ENCODE measurements at places on chromosomes 5 and 9.
A peak's percentile ranks its signal among the peaks of the same experiment; 100 is the strongest.

DNA sequence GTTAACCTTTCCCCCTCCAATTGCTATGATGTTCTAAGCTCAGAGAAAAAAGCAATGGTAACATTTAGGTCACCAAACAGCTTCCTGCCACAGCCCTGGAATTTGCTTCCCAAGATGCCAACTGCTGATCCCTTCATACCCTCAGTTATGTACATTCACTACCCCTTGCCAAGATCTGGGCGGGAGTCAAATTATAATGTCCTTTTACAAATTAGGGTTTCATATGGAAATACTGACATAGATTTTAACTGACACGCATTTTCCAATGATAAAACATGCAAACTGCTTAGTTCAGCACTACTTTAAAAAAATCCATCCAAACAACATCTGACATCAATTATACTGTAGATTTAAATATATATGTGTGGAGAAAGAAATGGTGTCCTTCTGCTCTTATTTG, 5.0 kb downstream of the LOX start:
- DNase-seq: no peak

DNA sequence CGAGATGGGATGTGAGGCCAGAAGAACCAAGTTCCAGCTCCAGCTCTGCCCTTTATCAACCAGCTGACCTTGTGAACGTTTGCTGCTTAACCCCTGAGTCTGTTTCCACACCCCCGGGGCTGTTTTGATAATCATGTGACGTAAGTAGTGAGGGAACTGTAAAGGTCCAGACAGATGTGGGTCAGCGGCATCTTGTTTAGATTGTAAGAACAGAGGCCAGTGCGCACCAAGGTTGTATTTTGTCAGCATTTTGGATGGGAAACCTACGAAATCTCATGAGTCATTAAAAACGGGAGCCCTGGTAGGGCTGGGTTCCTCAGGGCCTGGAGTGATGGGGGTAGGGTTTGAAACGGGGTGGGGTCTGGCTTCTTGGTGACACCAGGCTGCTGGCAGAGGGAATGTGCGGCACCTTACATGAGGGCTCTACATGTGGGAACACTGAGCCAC, 13.8 kb upstream of the COL15A1 start:
- DNase-seq: no peak

GRCh38 chr5:80296121-80296520, 23.7 kb upstream of the SPZ1 start:
- no peak for DNase-seq

- DNase-seq: no peak
Measured at GRCh38 chr5:180352116-180353047, 754 bp downstream of the GFPT2 start.

GRCh38 chr5:51391175-51391574, 7.9 kb downstream of the ISL1 start:
- no peak for DNase-seq

GRCh38 chr9:78463750-78464149, 166.8 kb downstream of the PSAT1 start:
- no peak for DNase-seq

GRCh38 chr9:81122749-81123148, 566.6 kb downstream of the TLE1 start:
- no peak for DNase-seq

GRCh38 chr5:7886849-7887475, 18.0 kb downstream of the MTRR start:
- no peak for DNase-seq

DNA sequence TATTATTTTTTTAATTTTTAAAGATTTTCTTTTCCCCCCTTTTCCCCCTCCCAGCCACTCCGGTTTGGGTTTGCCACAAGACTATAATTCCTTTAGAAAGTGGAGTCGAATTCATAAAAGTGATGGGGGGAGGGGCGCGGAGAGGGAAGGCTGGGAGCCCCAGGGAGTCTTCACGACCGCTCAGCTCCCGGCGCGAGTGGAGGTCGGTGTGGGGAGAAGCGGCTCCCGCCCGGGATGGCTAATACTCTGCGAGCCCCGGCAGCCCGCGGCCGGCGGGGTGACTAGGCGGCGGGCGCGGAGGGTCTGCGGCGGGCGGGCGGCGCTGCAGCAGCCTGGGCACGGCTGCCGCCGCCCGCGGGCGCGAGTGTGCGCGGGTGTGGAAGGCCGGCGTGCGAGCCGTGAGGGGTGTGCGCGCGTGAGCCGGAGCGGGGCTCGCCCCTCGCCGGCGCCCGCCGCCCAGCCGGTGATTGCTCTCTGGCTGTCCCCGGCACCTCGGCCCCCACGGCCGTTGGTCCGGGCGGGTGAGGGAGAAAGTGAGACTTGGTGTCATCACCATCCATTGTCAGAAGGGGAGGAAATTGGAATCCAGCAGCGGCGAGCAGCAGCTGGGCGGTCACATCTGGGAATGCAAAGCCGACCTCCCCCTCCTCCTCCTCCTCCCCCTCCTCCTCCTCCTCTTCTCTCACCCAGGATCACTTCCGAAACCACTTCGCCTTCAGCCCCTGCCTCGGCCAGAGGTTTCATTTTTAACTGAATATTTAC, at the start of gene PARP8:
PARP8 (plus strand) TSS at position 377 of the 762 bp plus-strand sequence. CDS start 459 bp downstream, outside the sequence.
- DNase-seq: peak; percentile 12

- no peak for DNase-seq
Measured at GRCh38 chr9:127170652-127171051, 48.2 kb upstream of the ANGPTL2 start.

- no peak for DNase-seq
Measured at GRCh38 chr9:124621371-124622328, 114.5 kb upstream of the NR5A1 start.

- DNase-seq: no peak
Measured at GRCh38 chr5:11803436-11803835, 100.8 kb downstream of the CTNND2 start.

GRCh38 chr9:101429736-101430135, 5.8 kb downstream of the ALDOB start:
- DNase-seq: no peak

DNA sequence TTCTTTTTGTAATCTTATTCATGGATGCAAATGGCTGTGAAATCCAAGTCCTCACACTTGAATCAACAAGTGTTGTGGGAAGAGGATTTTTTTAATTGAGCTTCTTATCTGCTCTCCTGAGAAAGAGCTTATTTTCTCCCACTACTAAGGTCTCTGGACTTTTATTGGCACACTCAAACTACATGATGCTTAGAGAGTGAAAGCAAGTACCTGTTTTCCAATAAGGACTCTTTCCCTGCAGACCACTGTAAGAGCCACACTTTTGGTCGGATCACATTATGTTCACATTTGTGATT, 546.4 kb upstream of the ARRDC3 start:
- DNase-seq: no peak

GRCh38 chr5:61280761-61281427, 51.2 kb upstream of the ZSWIM6 start:
- DNase-seq: no peak

GRCh38 chr9:133067006-133067405, 5.2 kb downstream of the CEL start:
- DNase-seq: no peak

DNA sequence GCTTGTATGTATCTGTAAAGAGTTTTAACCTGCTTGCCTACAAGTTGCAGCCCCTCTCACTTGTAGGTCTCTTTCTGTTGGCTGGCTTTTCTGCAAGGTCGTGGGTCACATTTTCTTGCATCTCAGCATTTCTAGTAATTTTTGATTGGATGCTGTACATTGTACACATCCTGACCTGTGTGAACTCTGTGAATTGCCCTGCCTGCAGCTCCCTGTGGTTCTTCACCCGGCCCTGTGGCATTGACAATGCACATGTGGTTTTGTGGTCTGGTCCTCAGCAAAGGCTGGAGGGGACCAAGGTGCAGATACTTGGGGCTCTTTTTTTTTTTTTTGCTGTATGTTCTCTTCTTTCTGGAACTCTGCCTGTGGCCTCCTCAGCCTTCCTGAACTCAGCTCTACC, 53.6 kb downstream of the WNK2 start:
- no peak for DNase-seq

- no peak for DNase-seq
Measured at GRCh38 chr9:76441551-76442322, 17.2 kb upstream of the GCNT1 start.

DNA sequence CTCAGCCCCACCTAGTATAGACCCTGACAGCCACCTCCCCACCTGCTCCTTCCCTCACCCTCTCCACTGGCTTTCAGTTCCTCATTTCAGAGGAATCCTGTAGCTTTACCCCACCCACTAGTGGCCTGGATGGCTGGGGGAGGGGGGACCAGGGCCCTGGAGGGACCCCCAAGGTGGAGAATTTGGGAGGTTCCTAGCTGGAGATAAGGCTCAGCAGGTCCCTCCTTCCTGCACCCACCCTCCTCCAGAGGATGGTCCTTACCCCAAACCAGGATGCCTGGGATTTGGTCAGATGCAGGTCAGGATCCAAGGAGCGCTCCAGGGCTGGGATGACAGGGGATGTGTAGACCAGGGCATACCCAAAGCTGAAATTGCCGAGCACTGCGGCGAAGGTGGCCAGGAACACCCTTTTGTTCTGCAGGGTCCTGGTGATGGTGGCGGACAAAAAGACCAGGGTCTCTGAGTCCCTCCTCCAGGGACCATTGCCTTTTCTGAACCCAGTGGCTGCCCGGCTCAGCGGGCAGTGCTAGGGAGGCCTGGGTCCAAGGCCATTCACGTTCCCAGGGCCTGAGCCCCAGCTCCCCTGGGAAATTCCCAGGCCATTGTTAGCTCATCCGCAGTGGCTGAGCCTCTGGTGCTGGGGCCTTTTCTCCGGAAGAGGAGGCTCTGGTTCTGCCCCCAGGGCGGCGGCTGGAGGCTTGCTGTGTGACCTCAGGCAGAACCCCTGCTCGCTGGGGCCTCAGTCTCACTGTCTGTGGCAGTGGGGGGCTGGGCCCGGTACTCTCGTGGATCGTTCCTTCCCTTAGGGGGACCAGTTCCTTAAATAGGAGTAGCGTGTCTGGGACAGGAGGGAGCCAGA, 678 bp downstream of the SLC2A6 start:
- DNase-seq: no peak

DNA sequence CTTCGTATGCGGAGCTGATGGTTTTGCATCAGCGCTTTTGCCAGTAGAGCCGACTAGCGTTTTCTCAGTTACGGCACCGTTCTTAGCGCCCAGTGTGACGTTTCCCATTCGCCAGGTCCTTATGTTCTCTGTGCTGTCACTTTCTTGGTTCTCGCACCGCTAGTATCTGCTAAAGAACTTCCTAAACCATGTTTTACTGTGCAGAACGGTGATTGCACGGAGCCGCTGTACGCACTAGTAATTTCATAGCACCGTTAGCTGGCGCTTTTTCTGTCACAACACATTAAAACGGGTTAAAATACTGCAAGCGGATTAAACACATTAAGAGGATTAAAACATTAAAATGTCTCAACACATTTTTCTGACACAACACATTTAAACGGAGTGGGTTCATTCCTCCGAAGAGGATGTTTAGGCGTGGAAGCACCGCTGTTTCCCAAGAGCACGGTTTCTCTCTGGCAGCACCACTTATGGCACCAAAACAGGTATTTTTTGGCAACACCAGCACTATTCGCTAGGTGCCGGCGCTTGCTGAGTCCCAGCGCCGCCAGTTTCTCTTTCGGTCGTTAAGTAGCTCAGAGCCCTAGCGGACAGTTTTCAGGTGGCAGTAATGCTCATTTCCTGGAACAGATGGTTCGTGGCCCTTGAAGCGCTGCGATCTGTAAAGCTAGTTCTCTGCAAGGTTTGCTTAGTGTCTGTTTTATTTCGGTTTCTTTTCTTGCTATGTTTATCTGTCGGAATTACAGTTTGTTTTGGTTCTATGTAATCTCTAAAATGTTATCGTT, 20.3 kb downstream of the ANXA2R start:
- no peak for DNase-seq

- DNase-seq: no peak
Measured at GRCh38 chr5:113178073-113178779, 201.6 kb downstream of the DCP2 start.

GRCh38 chr9:26904070-26904469, 11.5 kb upstream of the CAAP1 start:
- no peak for DNase-seq

- no peak for DNase-seq
Measured at GRCh38 chr9:83266331-83266665, 203.4 kb upstream of the RASEF start.

DNA sequence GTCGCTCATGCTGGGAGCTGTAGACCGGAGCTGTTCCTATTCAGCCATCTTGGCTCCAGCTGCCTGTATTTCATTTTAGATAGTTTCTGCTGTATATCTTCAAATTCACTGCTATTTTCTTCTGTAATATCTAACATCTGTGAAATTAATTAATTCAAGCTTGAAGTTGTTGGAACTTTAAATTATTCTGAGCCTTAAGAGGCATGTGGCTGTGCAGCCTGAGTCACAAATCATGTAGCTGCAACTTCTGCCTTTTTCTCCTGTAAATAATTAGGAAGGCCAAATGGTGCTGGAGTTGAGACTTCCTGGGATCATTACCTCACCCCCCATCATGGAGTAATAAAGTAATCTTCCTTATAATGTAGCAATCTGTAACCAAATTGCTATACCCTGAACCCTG, 183.3 kb upstream of the PCSK5 start:
- DNase-seq: no peak

DNA sequence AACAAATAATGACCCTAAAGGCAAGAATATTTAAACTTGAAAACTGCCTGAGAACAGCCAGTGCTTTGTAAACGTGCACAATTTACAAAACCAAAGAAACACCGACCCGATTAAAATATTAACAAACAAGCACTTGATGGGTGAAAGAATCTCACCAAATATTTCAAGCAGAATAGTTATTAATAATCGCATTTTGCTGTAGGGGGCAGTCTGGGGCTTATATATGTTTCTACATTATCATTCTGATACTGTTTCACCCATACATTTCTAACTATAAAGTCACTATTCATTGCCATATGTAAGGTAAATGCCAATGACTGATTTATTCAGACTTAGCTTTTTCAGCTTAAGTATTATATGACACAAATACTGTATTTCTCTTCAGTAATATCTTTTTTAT, 37.7 kb downstream of the UBAP2 start:
- no peak for DNase-seq

DNA sequence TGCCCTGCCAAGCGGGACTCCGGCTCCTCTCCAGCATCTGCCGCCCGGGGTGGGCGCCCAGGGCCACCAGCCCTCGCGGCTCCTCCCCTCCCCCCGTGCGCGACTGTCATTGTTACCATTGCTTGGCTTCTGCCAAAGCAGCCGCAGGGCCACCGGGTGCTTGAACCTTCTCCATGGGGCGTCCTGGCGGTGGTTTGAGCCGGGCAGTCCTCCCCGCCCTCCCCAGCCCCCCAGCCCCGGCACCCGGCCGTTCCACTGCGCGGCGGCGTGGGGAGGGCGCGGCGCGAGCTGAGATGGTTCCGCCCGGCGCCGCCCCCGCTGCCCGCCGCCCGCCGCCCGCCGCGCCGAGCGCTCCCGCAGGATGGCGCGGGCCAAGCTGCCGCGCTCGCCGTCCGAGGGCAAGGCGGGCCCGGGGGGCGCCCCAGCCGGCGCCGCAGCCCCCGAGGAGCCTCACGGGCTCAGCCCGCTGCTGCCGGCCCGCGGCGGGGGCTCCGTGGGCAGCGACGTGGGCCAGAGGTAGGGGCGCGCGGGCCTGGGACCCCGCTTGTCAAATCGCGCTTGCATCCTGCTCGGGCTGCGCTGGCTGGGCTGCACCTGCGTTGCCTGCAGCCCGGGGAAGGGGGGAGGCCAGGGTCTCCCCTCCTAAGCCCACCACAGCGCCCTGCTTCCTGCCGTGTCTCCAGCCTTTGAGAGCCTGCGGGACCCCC, 34.4 kb downstream of the KCNT1 start:
- no peak for DNase-seq

- DNase-seq: no peak
Measured at GRCh38 chr5:61464512-61464911, 132.5 kb downstream of the ZSWIM6 start.
